Activated naive CD8-positive, alpha-beta T cell treated with anti-CD3 and anti-CD28 coated beads for 36 hours (primary cell): ENCODE measurements at places on chromosomes 3 and 15. TPM values are rescaled to one million over a fixed set of nuclear protein-coding genes. Genes with fewer than 3 reads are reported as not detected.
A peak's percentile ranks its signal among the peaks of the same experiment; 100 is the strongest.

AADACL2 gene
- not detected for total RNA-seq

RIOX2 gene
- total RNA-seq: 52.2 TPM

IQGAP1 gene
- total RNA-seq: 129 TPM

RYK gene
- total RNA-seq: 18.7 TPM

EEFSEC gene
- total RNA-seq: 23.9 TPM

CAPN3 gene
- 1.4 TPM for total RNA-seq

SENP2 gene
- 35.2 TPM for total RNA-seq

CCDC39 gene
- total RNA-seq: not detected

SPINK8 gene
- total RNA-seq: not detected

DNA sequence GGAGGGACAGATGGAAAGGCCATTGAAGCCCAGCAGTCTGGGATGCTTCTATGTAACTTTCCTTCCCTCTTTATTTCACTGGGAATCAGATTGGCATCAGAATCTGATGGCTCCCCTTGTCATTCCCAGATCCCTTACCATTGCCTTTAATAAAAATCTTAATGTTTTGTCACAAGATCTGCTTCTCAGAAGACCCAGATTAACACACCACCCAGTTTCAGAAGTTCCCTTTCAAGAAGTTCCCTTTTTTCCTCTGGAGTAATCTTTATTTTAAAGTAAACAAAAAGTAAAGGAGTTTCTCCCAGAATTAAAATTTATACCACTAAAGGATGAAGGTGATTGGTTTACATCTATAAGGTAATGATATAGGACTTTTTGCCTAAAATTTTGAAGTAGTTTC lies 76.4 kb downstream of the UBR1 start:
- DNase-seq: no peak

DNA sequence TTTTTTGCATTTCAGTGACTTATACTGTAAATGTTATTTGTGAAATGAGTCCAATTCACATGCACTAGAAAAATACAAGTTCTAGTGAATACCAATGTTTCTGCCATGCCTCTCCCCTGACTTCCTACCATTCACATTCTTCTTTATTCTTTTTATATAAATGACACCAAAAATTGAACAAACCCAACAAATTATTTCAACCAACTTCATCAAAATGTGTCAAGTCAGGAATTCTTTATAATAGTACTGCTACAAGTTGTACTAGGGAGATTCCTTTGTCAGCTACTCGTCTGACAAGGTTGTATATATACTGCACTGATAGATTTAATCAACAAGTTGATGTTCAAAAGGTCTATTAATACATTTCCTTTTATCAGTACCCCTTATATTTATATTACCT lies 3.0 kb downstream of the TBL1XR1 start:
- no peak for DNase-seq

DNA sequence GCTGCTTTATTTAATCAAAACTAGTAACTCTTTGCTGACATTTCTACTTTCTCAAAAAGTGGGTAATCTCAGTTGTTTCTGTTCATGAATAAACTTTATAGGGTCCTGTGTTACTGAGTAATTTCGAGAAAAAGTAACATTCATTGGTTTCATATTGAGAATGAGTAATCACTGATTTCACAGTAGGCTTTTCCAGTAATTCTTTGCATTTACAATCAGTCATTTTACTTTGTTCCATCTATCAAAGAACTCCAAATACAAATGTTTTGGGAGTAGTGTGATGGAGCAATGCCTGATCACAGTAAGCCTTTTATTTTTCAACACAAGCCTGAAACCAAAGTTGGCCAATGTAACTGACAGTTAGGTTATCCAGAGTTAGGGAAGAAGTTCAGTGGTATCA lies 353.6 kb downstream of the ULK4 start:
- no peak for DNase-seq

DNA sequence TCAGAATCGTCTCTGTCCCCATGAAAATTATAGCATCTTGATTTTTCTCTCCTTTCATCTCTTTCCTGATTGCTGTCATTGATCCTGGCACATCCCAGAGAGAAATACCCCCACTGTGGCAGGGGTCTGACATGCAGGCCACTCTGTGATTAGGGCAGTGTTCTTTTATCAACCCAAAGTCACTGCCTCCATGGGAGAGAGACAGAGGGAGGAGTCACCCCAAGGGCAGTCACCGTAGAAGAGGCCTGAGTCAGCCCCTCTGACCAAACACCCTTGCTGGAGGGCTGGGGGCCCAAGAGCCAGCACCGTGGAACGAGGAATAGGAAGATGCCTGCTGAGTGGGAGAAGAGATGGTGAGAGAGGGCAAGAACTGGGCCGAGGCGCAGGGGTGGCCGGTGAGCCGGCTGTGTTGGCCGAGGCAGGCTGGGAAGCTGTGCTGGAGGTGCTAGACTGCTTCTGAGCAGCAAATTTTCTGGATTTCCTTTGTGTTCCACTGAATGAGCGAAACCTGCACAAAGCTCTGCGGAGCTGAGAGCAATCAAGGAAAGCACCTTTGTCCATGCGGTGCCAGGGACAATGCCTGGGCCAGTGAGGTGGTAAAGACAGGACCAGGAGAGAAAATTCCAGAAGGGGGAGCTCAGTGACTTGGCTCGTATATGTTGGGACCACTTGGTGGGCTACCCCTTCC lies 103.8 kb downstream of the ADCY5 start:
- DNase-seq: no peak

- no peak for DNase-seq
Measured at GRCh38 chr3:45487508-45487907, 99.1 kb downstream of the LARS2 start.

- no peak for DNase-seq
Measured at GRCh38 chr15:53457479-53457878, 302.0 kb downstream of the WDR72 start.

GRCh38 chr3:42975456-42975855 lies 3.7 kb upstream of the GASK1A start:
- no peak for DNase-seq

GRCh38 chr15:40190591-40190990 lies 29.7 kb downstream of the BUB1B start:
- no peak for DNase-seq

GRCh38 chr15:99502182-99502581 lies 63.6 kb upstream of the MEF2A start:
- peak; percentile 68 for DNase-seq

- DNase-seq: no peak
Measured at GRCh38 chr3:176950743-176951142, 246.5 kb downstream of the TBL1XR1 start.

DNA sequence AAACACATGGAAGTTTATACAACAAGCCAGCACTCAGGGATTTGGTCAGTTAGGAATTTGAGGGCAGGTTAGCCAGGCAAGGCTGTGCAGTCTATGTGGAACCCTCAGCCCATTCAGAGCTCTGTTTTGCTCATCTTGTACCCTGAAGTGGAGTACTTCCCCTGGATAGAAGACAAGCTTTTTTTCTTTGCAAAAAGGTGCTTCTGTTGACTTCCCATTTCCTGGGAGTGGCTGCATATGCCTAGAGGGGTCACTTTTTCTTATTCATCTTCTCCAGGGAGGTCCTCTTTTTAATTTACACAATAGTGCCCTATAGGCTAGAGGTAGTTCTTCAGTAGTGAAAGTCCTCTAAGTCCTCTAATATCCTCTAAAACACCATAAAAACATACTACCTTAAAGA lies 225.0 kb upstream of the P2RY1 start:
- no peak for DNase-seq

- DNase-seq: no peak
Measured at GRCh38 chr3:50297384-50297775, 1.8 kb downstream of the HYAL3 start.

DNA sequence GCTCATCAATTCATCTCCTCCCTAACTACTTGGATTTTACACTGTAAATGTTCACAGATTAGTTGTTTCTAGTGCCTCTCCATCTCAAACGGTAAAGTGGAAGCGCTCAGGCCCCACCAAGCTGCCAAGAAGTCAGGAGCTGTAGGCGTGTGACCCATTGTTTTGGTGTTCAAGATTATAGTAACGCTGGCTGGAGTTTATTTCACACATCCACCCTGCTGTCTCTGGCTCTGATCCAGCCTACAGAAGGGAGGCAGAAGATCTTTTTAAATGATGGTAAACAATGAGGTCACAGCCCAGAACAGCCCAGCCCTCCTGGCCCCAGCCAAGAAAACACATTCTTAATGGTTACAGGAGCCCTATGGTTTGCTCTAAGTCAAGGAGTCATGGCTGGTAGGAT lies 25.7 kb upstream of the GALNT15 start:
- DNase-seq: no peak

DNA sequence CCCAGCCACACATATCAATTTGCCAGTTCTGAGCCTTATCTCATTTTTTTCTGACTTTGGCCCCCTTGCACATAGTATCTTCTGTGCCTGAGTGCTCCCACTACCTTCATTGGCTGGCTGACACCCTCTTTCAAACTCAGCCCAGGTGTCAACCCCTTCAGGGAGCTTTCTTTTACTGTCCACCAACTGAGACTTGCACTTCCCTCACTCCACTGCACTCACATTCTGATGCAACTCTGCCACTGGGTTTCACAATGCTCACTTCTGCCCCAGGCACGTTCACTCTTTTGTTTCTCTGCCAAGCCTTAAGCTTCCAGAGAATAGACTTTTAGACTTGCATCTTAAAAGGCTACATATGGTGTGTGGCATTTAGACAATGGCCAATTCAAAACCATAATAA lies 101.5 kb upstream of the CBLB start:
- no peak for DNase-seq

DNA sequence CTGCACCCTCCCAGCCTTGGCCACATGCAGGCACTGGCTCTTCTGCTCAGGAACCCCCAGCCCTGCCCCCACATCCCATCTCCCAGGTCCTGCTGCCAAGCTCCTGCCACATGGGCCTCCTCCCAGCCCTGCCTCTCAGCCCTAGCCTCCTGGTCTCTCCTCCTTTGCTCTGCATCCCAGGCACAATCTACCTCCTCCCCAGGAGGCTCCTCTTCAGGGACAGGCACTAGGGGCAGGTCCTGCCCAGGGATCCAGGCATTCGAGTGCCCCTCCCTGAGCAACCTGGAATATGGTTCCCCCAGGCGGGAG lies 12.4 kb downstream of the DNAJB8 start:
- no peak for DNase-seq

GRCh38 chr3:127413318-127413673 lies 125.5 kb upstream of the PRR20G start:
- no peak for DNase-seq

DNA sequence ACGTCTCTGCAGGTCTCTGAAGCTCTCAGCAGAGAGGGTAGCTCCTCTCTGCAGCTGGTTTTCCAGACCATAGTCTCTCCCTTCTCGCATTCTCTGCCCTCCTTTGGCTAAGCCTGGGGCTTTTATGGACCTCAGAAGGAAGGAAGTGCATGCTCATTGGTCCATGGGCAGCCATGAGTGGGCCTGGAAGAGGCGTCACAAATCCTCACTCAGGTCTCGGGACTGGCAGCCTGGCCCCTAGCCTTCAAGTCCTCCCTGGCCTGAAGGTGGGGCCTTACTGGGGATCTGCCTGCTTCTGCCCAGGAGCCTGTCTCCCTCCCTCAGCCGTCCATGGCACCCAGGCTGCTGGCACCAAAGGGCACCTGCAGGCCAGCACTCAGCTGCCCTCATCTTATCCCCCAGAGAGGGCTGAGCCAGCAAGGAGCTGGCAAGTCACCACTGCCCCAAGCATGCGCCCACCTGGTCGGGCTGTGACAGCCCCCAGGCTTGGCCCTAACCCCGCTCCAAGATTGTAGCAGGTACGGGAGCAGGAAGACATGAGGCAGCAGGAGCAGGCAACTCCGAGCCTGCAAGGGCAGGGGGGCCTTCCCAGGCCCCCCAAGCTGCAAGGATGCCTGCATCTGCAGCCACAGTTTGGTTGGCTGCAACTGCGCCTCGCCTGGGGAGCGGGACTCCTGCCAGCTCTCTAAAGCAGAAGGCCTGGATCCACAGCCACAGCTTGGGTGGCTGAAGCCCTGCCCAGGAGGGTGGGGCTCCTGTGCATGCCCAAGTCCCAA lies 37.4 kb downstream of the GHSR start:
- DNase-seq: no peak

GRCh38 chr15:66261056-66261455 lies 7.5 kb upstream of the MEGF11 start:
- DNase-seq: no peak

DNA sequence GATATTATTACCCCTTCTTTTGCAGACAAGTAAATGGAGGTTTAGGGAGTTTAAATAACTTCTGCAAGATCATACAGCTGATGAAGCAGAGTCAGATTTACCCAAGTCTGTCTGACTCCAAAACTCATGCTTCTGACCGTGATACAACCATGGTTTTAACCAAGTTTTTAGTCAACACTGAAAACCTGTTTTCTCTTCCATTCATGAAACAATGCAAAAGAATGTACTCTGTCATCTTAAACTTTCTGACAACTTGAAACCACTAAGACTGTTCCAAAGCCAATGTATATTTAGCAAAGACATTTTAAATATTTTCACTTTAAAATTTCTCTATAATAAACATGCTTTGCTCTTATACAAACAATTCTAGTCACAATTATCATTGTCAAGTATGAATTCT lies 77.0 kb upstream of the RBMS3 start:
- DNase-seq: no peak

DNA sequence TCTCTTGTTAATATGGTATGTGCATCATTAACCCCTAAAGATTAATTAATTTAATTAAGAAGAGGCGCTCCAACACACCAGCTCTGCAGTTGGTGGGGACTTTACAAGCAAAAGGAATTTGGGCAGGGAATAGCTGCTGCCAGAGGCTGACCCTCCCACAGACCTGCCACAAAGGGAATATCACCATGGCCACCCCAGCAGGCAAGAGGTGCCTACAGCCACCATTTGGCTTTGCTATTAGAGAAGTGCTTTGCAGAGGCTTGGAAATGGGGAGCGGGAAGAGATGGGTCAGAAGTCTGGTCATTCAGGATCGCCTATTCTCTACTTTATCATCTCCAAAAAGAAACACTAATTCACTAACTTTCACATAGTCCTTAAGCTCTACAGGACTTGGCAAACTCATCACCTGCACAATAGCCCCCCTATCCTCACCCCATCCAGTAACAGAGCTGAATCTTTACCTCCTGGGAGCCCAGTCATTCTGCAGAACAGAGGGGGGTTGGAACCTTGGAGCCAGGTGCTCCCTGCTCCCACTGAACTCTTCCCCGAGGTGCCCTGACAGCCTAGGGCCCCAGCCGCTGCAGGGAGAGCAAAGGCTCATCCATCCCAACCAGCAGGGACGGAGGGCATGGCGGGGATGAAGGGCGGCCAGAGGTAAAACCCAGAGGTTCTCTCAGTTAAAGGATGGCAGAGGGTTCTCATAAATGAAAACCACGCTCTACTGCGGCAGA lies 29.7 kb downstream of the LRIG1 start:
- DNase-seq: no peak

DNA sequence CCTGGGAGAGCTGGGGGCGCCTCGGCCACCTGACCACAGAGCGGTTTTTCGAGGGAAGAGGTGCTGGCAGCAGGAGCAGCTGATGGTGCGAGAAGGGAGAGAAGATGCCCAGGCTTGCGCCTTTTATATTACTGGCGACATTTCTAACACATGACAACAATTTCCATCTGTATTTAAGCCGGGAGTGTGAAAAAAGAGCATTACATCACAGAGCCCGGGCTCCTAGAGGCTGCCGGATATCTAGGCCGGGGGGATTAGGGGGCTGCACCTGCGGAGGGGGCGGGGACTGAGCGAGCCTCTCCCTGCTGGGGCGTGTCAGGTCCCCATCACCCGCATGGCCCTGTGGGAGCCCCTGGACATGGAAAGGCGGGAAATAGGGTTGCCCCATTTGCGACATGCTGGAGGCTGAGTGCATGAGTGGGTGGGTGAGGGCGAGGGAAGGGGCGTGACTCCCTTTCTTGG lies 440.7 kb downstream of the MAGI1 start:
- no peak for DNase-seq
